Epithelial cell of proximal tubule (primary cell): ENCODE measurements at places on chromosomes 6 and 20. TPM values are rescaled to one million over a fixed set of nuclear protein-coding genes. Genes with fewer than 3 reads are reported as not detected.

MAP1LC3A gene
- total RNA-seq = 21.6 and 28.3 TPM in 2 replicates

GPRC6A gene
- total RNA-seq = not detected in 2 replicates

MCHR2 gene
- total RNA-seq = not detected in 2 replicates

CGAS gene
- 9.1 and 18.2 TPM in 2 replicates for total RNA-seq

COL9A1 gene
- total RNA-seq = not detected in 2 replicates

APCDD1L gene
- 0.86 and 1.7 TPM in 2 replicates for total RNA-seq

GTSF1L gene
- total RNA-seq = not detected in 2 replicates

ELOVL2 gene
- 1.3 and 1.4 TPM in 2 replicates for total RNA-seq

NFS1 gene
- 10.3 and 39.9 TPM in 2 replicates for total RNA-seq

SPATS1 gene
- not detected in 2 replicates for total RNA-seq

C6orf15 gene
- 0.29 and 0.43 TPM in 2 replicates for total RNA-seq

COL19A1 gene
- total RNA-seq = under 0.01 TPM in 1 of 2 replicates, not detected in the other

SLC17A2 gene
- not detected in 2 replicates for total RNA-seq

OR2H1 gene
- not detected in 2 replicates for total RNA-seq

NHLRC1 gene
- total RNA-seq = 0.40 and 1.2 TPM in 2 replicates

LPA gene
- total RNA-seq = not detected in 2 replicates

NKX2-2 gene
- total RNA-seq = not detected in 2 replicates

PSMB1 gene
- 282 and 488 TPM in 2 replicates for total RNA-seq

MTO1 gene
- total RNA-seq = 23.5 and 26.8 TPM in 2 replicates

SLC22A2 gene
- not detected in 2 replicates for total RNA-seq

KIF25 gene
- total RNA-seq = not detected in 2 replicates

NTSR1 gene
- total RNA-seq = 0.29 TPM in 1 of 2 replicates, not detected in the other

MAS1 gene
- total RNA-seq = not detected in 2 replicates
